COR-L47 (cell line): ENCODE measurements at places on chromosomes 2 and 18.
A peak's percentile ranks its signal among the peaks of the same experiment; 100 is the strongest.

GRCh38 chr2:191176801-191177438 is 26.1 kb upstream of the STAT4 start:
- no peak for DNase-seq

DNA sequence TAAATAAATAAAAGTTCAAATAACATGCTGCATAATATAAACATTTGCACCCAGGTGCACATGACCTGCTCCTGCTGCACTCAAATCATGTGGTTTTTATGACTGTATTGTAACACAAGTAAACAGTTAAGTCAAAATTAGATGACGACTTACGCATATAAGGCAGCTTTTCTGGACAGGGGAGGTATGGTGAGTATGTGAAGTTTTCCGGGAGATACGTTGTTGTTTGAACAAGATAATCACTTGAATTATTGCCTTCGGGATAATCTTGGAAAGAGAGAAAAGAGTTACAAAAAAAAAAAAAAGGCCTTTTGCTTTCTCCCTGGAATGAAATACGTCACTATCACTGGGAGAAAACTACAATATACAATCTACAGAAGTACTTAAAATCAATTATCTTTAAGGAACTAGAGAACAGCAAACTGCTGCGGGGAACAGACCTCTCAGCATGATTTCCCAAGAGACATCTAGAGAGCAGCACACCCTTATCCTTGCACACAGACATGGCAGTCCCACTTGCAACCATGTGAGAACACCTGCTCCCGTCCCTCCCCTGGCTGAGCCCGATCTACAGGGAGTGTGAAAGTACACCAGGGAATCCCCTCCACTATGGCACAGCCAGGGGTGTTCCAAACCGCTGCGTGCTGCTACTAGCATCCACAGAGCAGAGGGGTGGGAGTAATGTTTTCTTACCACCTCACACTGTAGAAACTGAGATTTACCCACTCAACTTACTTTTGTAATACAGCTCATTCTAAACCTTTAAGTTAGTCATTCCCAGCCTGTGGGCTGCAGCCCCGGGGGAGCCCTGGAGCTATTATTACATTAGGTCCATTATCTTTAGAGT is 26.3 kb downstream of the B4GALT6 start:
- peak; percentile 43 for DNase-seq

- DNase-seq = no peak
Observed at GRCh38 chr2:23545811-23546210, 160.8 kb downstream of the KLHL29 start.

DNA sequence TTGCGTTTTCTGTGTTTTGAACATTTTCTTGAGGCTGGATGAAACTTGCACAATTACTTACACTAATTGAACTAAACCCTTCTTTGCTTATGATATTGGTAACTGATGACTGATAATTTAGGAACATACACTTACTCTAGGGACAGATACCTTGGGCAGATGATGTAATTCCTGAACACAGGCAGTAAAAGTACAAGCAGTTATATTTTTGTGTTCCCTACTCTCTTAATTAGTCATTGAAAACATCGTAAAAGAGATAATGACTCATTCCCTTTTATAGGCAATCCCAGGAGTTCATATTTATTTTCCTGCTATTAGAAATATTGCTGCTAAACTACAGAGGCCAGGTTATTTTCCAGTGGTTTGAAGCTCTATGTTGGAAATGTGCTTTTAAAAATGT is 46.4 kb downstream of the CCDC85A start:
- no peak for DNase-seq
